ENCODE measurements at places on chromosomes 3 and 15.

DNA sequence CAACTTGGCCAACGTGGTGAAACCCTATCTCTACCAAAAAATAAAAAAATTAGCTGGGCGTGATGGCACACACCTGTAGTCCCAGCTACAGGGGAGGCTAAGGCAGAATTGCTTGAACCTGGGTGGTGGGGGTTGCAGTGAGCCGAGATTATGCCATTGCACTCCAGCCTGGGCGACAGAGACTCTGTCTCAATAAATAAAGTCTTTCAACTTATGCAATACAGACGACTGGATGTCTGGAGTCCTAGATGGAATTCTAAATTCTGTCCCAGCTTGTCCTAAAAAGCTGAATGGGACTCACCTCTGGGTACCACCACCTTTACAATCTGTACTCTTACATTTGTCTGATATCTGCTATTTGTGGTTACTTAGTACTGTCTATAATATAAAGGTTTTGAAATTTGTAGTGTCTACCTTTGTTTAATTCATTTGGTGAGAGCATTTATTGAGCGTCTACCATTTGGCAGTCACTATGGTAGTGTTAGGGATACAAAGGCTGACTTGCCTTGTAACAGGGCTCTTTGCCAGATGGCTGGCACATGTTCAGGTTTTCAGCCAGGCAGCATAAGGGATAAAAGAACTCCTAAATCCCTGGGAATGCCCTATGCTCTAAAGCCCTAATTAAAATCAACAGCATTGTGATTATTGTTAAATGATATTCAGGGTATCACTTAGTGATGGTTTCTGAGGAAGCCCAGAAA lies 7.2 kb upstream of the ZNF609 start:
- no peak for DNase-seq

- DNase-seq: no peak
Observed at GRCh38 chr3:69328103-69328962, 57.6 kb downstream of the FRMD4B start.

DNA sequence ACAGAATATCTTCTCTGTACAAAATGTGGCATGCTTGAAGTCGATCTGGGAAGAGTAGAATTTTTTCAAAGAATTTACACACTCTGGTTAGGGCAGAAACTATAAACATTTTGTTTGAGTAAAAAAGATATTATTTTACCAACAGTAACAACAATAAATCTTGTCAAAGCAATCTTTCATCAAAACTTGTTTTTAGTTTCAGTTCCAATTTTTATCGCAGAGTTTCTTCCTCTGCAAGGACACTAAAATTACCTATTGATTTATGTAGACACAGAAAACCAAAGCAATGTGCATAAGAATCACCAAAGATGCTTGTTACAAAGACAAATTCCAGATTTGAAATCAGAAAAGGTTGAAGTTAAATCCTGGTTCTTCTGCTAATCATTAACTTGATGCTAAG lies 61.9 kb downstream of the CGGBP1 start:
- DNase-seq: no peak

DNA sequence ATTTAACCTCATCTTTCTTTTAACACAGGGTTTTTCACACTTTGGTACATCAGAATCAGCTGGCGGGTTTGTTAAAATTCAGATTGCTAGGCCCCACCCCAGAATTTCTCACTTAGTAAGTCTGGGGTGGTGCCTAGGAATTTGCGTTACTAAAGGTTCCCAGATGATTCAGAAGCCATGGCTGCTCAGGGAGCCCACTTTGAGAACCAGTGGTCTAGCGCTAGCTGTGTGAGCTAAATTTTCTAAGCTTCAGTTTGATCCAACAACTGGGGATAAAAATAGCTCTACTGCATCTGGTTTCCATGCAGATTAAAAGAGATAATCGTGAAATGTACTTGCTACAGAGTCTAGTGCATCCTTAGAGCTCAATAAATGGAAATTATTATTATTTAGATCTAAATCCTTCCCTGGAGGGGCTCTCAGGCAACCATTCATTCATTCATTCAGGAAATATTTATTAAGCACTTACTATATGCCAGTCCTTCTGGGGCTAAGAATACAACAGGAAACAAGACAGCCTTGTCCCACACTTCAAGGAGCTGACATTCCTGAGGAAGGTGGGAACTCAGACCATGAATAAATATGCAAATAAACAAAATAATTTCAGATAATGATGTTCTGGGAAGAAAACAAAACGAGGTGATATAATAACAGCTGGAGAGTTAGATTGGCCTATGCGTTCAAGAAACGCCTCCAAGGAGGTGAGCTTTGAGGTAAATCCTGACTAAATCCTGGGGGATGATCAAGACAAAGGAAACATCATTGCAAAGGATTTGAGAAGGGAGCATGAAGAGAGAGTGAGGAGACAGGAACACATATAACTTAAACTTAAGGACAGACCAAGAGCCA lies 3.9 kb upstream of the CIDEC start:
- peak; percentile 17 for DNase-seq

GRCh38 chr3:32045091-32045915 lies 61.1 kb upstream of the GPD1L start:
- DNase-seq: peak; percentile 33

DNA sequence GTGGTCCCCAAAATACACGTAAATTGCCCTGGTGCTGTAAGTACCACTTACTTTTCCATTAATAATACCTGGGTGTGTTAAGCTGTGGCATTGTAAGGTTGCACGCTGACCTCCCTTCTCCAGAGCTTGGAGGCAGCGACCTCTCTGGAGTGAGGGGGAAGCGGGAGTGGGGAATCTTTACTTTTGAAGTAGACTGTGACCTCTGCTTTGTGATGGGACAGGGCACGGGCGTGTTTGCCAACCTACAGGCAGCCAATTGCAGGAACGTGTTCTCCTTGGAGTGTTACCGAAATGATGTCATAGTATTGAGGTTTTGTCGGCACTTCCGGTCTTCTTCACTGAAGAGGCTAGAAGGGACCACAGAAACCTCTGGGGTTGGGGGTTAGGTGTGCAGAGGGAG lies 227.3 kb upstream of the C2CD4B start:
- peak; percentile 59 for DNase-seq

DNA sequence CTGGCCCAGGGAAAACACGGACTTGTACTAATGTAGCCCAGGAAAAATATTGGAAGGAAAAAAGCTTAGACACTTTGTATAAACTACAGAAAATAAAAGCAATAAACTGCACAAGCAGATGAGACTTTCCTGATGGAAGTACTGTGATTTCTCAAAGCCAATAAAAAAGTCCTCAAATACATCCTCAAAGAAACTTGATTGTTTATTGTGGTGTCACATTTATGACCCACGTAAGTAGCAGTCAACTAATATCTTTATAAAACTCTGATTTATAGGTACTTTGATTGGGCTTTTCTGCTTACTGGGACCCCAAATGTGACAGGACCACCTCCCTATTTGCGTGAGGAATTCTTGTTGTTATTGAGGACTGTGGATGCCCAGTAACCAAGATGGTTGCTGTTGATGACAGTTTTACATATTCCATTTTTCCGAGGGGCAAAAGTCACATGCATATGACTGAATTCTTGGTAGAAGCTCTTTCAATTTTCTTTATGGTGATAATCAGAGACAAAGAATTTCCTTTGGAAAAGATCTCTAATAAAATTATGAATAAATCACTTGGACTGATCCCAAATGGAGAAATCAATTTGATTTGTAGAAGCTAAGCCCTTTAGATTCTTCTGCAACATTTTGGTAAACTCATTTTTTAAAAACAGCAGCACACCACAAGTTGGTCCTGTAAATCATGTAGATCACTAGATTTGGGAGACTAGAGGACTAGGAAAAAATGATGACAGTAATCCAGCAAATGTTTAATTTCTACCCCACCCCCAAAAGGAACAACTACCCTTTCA lies 159.0 kb upstream of the TSC22D2 start:
- no peak for DNase-seq

GRCh38 chr15:69089258-69089657 lies 71.2 kb upstream of the GLCE start:
- DNase-seq: no peak

DNA sequence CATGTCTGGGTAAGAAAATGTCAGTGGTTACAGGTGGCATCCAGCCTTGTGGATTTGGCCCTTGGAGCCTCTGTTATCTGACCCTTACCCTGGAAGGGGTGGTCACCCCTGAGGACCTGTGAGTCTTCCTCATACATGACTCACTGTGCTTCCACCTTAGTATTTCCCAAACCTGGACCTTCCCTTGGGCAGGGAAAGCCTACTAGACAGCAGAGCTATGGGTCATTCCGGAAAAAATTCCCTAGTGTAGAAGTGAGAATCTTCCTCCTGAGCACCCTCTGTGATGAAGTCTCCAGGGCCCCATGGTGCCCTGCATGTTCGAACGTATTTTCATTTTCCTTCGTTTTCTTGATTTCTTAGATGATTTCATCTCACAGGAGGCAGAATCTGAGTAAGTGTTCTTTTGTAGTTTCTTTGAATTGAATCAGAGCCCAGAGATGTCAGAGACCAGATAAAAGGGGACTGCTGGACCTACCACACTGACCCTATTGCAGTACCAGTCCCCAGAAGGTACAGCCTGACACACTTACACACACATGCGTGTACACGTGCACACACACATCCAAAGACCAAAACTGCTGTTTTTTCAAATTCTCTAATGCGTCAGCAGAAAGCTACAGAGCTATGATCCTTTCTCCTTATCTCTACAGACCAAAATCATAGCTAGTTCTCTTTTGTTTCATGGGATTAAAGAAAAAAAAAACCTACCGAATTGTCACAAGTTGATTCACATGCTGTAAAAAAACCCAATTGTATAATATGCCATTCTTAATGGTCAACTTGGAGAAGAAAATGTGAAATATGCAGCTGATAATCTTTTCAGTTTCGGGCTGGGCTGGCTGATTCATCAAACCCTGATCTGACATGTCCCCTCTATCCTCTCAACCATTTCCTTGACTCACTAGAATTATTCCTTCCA lies 50.5 kb upstream of the ARHGEF3 start:
- peak; percentile 55 for DNase-seq

GRCh38 chr3:37856381-37856780 lies 5.3 kb upstream of the CTDSPL start:
- DNase-seq: no peak

GRCh38 chr15:69665641-69666111 lies 213.1 kb downstream of the RPLP1 start:
- no peak for DNase-seq

DNA sequence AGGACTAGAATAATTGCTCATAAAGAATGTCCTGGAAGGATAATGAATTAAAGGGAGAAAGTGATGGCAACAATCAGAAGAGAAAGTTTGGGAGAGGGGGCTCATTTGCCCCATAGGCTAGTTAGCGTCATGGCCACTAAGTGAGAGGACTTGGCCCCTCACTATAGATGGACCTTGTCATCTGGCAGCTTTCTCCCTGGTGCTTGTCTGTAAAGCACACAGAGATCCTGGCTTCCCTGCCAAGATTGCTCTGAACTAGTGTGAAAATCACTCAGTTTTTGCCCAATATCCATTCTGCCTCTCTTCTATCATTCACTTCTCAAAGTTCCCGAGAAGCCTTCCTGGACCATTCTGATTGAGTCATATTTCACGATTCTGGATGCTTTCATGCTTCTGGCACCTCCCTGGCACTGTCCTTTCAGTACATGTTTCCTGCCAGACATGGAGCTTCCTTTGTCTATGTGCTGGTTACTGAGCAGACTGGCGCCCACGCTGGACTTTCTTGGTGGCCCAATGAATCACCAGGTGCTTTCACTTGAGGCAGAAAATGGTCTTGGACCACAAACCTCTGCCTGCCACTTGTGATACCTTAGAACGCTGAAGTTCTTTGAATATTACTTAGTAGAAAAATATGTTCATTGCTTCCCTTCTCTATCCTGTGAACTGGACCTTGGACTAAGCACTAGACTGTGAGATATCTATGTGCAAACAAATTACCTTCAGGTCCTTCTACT lies 709.6 kb upstream of the CFAP20DC start:
- DNase-seq: peak; percentile 37

DNA sequence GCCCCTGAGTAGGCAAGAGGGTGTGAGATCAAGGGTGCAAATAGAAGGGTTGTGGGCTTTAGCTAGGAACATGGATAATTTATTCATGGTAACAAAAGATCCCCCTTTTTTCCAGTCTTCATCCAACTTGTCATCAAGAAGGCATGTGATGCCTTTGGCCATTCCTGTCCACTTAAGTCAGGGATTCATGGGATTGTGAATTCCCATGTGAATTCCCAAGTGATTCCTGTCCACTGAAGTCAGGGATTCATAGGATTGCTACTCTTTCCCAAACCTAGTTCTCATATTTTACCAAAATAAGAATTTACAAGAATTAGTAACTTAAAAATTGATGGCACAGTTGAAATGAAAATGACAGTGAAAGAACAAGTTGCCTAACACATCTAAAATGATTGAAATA lies 40.8 kb downstream of the HMG20A start:
- peak; percentile 72 for DNase-seq

DNA sequence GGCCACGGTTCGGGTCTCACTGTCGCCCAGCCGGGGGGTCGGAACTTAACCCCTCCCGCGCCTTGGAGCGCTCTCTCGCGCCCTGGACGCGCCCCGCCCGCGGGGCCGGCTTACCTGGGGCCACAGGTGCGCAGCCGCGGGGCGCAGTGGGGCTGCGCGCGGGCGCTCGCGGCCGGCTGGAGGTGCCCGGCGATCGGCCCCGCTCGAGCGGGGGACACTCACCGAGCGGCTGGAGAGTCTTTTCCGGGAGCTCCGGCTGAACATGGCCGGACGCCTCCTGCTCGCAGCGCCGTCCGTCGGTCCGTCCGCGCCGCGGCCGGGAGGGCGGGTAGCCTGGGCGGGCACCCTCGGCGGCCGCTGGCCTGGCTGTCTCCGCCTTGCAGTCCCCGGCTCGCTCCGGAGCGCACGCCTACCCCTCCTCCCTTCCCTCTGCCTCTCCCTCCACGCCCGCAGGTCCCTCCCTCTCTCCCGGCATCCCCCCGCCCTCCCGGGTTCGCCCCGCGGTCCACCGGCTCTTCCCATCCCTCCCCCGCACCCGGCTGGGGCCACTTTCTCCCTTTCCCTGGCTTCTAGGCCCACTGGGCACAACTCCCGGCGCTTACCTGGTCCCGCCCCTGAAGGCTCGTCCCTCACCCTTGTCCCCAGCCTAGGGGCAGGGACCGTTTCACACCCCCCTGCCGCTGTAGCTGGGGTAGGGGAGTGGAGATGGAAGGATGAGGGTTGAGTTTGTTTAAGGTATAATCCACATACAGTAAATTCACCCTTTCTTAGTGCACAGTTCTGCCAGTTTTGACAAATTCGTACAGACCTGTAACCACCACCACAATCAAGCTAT lies 220.1 kb upstream of the PRICKLE2 start:
- peak; percentile 73 for DNase-seq

- DNase-seq: no peak
Observed at GRCh38 chr3:11282250-11283138, 10.3 kb downstream of the ATG7 start.

DNA sequence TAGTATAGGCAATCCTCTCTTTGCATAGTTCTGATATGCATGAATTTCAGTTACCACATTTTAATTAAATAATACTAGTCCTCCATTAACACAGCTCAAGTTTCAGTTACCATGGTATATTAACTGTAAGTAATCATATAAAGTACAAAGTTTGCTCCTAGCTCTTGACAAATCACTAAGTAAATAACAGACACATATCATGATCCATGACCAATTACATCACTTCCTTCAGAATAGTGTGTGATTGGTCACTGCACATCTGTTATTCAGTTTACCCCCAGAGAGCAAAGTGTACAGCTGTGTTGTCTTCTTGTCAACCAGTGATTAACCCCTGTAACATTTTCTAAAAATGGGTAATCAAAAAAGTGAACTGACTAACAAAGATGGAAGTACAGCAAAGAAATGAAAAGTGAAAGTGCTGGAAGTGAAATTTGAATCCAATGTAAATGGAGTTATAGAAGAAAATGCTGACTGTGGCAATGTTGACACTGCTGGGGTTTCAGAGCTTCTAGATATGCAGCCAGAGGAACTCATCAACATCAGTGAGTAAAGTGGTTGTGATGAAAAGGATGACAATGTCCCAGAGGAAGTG lies 30.2 kb upstream of the LEKR1 start:
- peak; percentile 61 for DNase-seq
